ENCODE measurements at places on chromosomes 4 and X.
A peak's percentile ranks its signal among the peaks of the same experiment; 100 is the strongest.

DNA sequence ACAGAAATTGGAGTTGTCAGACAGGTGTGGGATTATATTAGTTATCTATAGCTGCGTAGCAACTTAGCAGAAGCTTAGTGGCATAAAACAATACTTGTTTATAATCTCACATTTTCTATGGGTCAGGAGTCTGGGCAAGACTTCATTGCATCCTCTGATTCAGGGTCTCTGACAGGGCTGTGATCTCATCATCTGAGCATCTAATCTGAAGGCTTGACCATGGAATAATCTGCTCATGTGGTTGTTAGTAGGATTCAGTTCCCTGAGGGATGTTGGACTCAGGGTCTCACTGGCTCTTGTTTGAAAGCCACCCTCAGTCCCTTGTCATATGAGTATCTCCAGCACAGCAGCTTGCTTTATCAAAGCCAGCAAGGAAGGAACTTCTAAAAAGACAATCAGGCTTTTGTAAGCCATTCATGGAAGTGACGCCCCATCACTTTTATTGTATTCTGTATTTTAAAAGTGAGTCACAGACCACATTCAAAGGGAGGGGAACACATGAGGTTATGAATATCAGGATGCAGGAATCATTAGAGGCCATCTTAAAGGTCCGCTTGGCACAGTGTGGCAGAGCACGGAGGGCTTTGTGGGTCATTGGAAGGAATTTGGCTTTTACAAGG lies 37.2 kb upstream of the FAM9B start:
- no peak overlapping the region for H3K27ac ChIP-seq
- H3K4me3 ChIP-seq: no peak overlapping the region
- DNase-seq: no peak
- no peaks in the 10 kb centered on the region for H3K36me3 ChIP-seq
- H3K27me3 ChIP-seq: no peaks in the 10 kb centered on the region

DNA sequence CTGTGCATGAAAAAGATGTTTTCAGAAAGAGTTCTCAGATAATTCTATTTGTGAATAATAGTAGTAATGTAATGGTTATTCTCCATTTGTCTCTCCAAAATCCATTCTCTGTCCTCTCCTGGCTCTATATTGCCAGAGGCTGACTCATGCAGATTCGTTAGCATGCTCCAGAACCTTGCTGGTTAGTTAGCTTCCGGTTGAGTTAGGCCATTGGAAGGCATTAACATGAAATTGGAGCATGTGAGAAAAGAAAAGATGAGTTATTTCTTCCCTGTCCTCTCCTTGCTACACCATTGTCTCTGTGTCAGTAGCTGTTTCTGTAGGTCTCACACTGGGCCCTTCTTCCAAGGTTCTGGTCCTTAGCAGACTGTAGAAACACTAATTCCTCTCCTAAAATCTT lies 23.5 kb upstream of the PRDM8 start:
- H3K27ac ChIP-seq: peak overlapping the region; percentile 75
- peak overlapping the region; percentile 3 for H3K4me3 ChIP-seq
- peaks cover 33% of the 10 kb centered on the region for H3K4me1 ChIP-seq
- no peak for DNase-seq
- no peaks in the 10 kb centered on the region for H3K27me3 ChIP-seq

DNA sequence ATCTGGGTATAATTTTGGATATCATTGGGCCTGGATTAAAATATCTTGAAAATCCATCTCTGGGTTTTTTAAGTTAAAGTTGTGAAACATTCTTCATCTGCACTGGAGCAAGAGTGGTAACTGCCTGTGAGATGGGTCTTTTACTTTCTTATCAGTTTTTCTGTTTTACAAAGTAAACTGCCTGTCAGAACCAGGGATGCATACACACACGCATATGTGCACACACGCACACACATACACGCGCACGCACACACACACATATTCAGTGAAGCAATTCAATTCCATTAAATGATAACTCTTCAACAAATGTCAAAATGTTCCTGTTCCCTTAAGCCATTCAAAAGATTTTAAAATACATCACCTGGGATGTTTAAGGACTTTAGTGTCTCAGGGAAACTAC lies 515.8 kb downstream of the INPP4B start:
- DNase-seq: no peak
- no peaks in the 10 kb centered on the region for H3K36me3 ChIP-seq
- no peaks in the 10 kb centered on the region for H3K27me3 ChIP-seq

- no peaks in the 10 kb centered on the region for H3K27me3 ChIP-seq
- no peak for DNase-seq
- H3K4me1 ChIP-seq: no peaks in the 10 kb centered on the region
Observed at GRCh38 chrX:15399962-15400391, 15.8 kb upstream of the VEGFD start.

DNA sequence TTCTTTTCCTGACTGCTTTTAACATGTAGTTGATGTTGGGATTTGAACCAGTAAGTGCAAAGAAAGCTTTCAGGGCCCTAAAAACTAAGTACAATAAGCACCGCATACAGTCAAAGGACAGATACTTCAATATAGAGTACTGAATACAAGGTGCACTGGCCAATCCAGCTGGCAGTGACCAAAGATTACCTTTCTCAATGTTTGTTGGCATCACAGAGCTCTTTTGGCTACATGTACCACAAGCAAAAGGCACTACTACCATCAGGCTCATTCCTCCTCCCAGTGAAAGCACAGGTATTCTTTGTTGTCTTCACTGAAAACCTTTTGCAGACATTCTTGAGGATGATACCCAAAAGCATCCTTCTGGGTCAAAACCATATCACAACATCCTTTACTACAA lies 65.2 kb upstream of the ZCCHC13 start:
- no peaks in the 10 kb centered on the region for H3K36me3 ChIP-seq
- H3K4me1 ChIP-seq: no peaks in the 10 kb centered on the region
- no peaks in the 10 kb centered on the region for H3K27me3 ChIP-seq
- no peak for DNase-seq

DNA sequence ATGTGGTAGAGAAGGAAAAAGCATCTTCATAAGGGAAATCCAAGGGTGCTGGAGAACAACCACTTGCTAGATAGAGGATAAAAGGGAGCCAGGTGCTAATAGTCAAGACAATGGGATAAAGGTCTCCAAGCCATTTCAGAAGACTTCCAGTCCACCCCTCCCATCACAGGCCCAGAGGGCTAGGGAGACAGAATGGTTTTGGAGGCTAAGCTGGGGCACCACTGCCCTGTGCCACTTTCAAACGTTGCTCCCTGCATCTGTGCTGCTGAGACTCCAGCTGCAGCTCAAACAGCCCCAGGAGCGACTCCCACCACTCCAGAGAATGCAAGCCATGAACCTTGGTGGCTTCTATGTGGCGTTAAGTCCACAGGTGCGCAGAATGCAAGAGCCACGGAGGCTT lies 38.4 kb upstream of the HUWE1 start:
- H3K36me3 ChIP-seq: no peaks in the 10 kb centered on the region
- no peaks in the 10 kb centered on the region for H3K27me3 ChIP-seq
- no peaks in the 10 kb centered on the region for H3K4me1 ChIP-seq
- DNase-seq: no peak
- no peak overlapping the region for H3K4me3 ChIP-seq

DNA sequence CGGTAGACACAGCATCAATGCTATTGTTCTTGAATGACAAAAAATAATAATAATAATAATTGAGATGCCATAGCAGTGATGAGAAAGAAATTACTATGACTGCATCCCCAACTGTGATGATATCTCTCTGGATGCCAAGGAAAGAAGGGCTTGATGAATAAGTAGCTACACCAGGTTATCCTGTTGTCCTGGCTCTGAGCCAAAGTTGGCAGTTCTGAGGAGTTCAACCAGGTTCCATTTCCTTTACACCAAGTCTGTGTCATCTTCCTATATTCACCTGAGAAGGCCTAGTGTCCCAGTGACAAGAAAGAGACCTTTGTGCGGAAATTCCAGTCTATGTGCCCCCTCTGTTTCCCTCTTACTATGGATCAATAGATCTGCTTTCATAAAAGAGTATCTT lies 3.4 kb upstream of the MAML3 start:
- H3K36me3 ChIP-seq: no peaks in the 10 kb centered on the region
- no peaks in the 10 kb centered on the region for H3K27me3 ChIP-seq
- H3K27ac ChIP-seq: no peak overlapping the region
- no peak for DNase-seq

DNA sequence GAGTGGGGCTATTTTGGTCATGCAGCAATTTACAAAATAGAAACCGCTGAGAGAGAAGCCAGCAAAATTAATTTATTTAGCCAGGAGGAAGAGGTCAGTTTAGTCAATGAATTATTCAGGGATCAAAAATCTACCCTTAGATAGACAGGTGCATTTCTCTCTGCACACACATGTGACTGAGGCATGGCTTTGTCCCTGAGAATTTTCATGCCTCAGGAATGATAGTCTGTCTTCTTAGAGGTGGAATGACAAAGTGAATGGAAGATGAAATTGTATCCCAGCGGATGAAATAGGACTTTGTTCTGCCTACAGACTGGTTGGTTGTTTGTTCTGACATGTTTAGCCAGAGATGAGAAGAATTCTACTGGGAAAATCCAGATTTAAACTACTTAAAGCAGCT lies 46.0 kb downstream of the ANKRD50 start:
- no peak overlapping the region for H3K27ac ChIP-seq
- no peaks in the 10 kb centered on the region for H3K36me3 ChIP-seq
- no peak overlapping the region for H3K4me3 ChIP-seq
- DNase-seq: no peak

- peaks cover 25% of the 10 kb centered on the region for H3K4me1 ChIP-seq
- H3K4me3 ChIP-seq: peak overlapping the region; percentile 68
- no peak for DNase-seq
- no peaks in the 10 kb centered on the region for H3K36me3 ChIP-seq
- H3K27ac ChIP-seq: peak overlapping the region; percentile 82
Observed at GRCh38 chr4:39043058-39043860, 11.1 kb upstream of the TMEM156 start.

DNA sequence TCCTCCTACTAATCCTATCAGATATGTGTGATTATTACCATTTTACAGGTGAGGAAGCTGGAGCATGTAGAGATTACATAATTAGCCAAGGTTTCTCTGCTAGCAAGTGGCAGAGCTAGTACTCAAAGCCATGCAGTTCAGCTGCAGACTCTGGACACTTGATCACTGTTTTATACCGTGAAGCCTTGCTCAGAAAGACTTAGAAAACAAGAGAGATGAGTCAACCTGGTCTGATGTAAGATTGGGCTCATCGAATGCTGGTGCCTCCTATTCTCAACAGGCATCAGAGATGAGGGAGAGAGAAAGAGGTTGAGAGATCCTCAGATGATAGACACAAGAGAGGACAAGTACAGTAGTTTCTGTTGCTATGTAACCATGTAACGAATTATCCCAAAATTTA lies 19.0 kb upstream of the PDE5A start:
- no peaks in the 10 kb centered on the region for H3K27me3 ChIP-seq
- H3K4me3 ChIP-seq: no peak overlapping the region
- H3K27ac ChIP-seq: no peak overlapping the region
- no peaks in the 10 kb centered on the region for H3K36me3 ChIP-seq
- no peaks in the 10 kb centered on the region for H3K4me1 ChIP-seq

DNA sequence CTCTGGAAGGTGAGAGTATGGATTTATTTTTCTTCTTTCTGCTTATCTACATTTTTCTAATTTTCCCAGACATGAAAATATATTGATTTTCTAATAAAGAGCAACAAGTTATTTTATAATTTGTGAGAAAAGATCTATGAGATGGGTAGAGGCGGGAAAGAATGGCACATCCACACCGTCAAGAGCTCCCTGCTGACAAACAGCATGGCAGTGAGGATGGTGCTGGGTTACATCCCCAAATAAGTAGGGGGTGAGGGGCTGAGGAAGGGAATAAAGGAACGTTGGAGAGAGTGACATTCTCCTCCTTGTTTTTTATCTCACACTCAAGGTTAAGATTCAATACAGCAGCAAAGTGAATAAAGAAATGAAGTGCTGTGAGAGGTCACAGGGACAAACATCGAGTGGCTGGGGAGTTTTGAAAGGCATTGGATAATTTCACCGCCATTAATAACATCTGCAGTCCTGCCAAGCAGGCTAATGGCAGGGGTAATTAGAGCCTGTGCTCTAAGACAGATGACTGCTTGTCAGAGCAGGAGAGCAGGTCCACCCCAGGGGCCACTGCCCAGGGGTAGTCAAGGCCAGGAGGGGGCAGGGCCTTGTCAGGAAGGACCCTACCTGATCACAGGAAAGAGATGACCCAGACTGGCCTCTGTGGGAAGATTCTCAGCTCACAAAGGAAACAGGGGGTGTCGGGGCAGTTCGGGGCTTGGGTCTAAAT lies 323.8 kb downstream of the FBXW7 start:
- no peak for DNase-seq
- H3K27ac ChIP-seq: no peak overlapping the region
- no peaks in the 10 kb centered on the region for H3K4me1 ChIP-seq
- H3K36me3 ChIP-seq: no peaks in the 10 kb centered on the region
- H3K27me3 ChIP-seq: no peaks in the 10 kb centered on the region

DNA sequence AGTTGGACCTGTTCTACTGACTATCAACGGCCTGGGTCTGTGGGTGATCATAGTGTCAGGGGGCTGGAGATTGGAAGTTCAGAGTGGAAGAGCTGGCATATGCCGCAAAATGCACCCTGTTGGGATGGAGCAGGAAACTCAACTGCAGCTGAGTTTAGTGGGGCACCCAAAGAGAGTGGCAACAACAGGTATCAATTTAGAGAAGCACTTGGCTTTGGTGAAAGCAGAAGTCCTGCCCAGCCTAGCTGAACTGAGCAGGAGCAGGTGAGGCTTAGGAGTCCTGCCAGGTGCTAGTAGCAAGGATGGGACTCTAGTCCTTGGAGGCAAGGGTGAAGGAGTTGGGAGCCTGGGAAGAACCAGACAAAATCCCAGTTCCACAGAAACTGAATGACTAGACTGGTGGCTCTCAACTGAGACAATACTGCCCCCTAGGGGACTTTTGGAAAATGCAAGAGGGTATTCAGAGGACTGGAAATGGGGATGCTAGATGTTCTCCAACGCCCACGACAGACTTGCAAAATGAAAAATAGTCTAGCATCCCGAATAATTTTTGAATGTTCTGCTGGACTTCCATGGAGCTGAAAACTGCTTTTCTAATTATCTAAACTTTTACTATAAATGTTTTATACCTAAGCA lies 49.4 kb downstream of the RTL9 start:
- no peaks in the 10 kb centered on the region for H3K4me1 ChIP-seq
- H3K36me3 ChIP-seq: no peaks in the 10 kb centered on the region
- no peaks in the 10 kb centered on the region for H3K27me3 ChIP-seq
- no peak overlapping the region for H3K4me3 ChIP-seq
- peak; percentile 46 for DNase-seq
- no peak overlapping the region for H3K27ac ChIP-seq
